Activated T-cell treated with anti-CD3 and anti-CD28 coated beads, Interleukin-2, amount 50 U/mL, for 72 hours (primary cell): ENCODE measurements at places on chromosomes 11 and 22.

GRCh38 chr11:28296426-28296825 lies 188.2 kb downstream of the METTL15 start:
- DNase-seq, result no peak

DNA sequence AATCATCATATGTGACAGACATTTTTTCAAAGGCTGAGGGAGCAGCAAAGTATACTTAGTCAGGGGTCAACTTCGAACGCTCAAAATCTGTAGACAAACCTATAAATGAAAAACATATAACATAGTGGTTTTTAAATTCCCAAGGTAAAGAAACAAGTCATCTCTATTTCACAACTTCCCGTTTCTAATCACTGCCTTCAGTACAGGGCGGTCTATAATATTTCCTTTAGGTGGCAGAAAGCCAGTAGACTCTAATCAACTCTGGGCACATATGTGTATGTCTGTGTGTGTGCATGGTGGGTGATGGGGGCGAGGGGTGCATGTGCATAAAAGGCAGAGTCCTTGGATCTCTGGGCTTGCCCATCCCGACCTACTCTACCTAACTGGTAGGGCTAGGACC lies 55.0 kb upstream of the ARFGAP3 start:
- DNase-seq, result no peak

DNA sequence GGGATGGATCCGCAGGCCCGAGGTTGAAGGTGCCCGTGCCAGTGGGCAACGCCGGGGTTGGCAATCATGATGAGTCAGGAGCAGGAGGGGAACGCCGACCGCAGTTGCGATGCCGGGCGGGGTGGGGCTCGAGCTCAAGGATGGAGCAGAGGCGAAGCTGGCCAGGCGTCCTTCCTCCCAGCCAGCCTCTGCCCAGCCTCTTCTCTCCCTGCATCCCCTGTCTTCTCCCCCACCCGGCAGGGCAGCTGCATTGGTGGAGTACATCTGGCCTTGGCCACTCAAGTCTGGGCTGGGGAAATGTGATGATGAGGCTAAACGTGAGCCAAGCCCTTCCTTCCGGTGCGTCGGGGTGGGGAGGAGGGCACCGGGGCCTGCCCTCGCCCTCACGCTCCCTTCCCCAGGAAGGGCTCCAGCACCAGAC lies 3.9 kb downstream of the IFITM10 start:
- DNase-seq, result no peak

DNA sequence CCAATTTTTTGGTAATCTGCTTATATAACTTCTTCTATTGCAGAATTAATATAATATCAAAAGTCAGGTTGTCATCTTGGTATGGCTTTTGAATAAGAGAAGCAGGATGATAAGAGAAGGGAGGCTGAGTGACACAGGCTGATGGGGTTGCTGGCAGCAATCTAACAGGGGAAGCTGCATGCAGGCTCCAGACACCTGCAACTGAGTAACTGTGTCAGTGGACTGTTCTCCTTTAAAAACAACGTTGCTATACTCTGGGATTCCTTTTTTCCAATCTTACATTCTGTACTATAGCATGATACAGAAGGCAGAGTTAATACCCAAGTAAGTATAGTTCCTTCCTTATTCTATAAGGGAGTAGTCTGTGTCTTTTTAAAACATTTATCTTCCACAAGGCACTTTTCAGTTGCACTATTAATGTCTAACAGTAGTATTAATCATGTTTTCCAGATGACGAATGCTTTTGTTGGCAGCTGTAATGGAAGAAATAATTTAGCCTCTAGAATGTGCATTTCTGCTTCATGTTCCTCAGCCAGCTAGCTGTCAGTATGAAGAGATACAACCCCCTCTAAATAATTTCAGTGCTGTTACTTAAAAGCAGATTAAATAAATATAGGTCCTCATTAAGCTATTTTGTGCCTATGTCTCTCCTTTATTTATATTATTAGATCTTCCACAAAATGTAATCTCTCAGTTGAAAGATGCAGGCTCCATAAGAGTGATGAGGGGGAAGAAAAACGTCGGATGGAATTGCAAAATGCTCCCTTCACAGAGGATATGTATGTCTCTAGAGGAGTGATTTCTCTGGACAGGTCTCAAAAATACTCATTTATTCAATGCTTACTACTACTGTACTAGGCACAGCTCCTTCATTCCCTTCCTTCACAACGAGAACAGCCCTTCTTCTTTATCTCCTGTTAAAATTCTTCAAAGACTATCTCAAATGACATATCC lies 50.8 kb downstream of the ATG16L2 start:
- no peak for DNase-seq

- peak; percentile 3 for DNase-seq
Measured at GRCh38 chr11:77557553-77557952, 32.2 kb upstream of the AQP11 start.

DNA sequence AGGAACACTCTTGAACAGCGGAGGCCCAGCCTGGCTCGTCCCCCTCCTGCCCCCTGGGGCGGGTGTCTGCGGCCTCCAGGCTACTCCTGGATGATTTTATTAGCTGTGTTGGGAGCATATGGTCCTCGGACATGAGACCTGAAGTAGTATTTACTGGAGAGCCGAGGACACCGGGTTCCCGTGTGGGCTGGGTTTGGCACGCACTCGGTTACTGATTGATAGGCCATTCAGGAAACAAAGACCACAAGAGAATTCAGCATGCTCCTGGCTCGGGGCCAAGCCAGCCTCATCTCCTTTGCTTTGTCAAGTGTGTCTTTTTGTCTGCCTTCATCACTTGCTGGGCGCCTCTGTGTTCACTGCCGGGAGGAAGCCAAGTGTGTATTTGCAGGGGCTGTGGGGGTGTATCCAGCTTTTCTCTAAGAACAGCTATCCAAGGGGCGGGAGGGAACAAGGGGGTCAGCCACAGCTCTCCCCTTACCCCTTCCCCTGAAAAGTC lies 9.7 kb downstream of the FXYD2 start:
- peak; percentile 90 for DNase-seq

- DNase-seq, result no peak
Measured at GRCh38 chr22:42281284-42281683, 10.8 kb upstream of the TCF20 start.

DNA sequence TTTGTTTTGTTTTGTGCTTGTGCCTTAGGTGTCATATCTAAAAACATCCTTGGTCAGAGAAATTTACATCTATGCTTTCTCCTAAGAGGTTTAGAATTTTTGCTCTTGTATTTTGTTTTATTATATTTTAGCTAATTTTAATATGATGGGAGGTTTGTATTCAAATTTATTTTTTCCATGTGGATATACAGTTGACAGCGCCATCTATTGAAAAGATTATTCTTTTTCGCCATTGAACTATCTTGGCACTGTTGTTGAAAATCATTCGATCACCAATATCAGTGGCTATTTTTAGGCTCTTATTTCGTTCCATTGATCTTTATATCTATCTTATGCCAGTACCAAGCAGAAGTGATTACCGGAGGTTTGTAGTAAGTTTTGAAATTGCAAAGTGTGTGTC lies 510.3 kb downstream of the BRD1 start:
- no peak for DNase-seq

DNA sequence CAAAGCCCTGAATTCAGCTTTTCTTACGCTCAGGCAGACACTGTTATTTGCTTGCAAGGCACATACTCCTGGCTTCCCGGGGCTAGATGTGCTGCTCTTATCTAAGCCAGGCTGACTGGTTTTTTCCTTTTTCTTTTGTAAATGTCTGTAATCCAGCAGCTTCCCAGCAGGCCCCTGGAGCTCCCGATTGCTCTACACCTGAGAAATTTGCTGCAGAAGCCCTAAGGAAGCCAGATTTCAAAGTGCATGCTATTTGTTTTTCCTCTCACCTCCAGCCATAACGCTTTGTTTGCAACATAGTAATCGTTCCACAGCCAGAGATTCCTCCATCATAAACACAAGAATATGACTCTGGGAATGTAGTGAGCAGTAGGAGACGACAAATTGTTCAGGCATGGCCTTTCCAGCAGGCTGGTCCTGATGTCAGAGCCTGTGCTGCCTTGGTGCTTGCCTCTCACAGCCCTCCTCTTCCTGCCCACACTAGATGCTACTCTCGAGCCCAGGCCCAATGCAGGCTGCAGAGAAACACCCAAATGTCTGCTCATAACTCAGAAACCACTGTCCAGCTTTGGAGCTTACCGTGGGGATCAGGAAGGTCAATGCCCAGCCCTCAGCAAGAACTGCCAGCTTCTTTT lies 54.7 kb upstream of the SLC6A5 start:
- no peak for DNase-seq

DNA sequence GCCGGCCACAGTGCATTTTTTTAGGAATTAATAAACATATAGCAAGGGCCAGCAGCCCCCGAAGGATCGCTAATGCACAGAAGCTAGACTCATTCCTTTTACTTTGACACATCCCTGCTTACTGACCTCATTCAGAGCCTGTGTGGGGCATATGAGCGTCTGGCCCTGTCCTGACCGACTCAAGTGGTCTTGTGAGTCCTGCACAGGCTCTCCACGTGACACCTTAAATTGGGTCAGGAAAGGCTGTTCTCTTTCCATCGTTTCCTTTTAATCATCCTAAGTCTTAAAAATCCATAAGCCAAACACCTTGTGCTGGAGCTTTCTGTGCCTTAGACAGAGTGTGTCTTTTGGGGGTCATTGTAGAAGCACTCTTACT lies 18.6 kb downstream of the SDHAF2 start:
- no peak for DNase-seq

DNA sequence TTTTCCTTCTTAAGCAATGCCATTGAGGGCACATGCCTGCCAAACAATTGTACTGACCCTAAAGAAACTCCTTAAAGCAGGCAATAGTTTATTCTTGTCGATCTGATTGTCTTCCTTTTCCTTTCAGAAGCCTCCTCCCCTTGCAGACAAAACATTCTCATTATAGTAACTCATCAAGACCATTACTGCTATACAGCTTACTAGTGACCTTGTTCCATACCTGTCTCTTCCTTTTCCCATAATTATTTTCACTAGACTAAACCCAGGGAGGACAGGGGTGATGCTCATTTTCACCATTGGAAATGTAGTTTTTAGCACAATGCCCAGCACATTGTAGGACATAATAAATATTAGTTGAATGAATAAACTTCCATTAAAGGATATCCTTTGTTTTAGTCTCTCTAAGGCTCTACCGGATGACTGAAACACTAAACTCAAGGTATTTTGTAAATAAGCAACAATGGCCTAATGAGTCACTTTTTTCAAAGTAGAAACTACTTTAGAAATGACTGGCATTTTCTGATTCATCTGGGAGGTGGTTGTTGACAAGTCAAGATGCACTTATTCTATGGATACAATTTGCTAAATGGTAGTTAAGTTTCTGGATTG lies 9.3 kb upstream of the MSANTD4 start:
- no peak for DNase-seq

DNA sequence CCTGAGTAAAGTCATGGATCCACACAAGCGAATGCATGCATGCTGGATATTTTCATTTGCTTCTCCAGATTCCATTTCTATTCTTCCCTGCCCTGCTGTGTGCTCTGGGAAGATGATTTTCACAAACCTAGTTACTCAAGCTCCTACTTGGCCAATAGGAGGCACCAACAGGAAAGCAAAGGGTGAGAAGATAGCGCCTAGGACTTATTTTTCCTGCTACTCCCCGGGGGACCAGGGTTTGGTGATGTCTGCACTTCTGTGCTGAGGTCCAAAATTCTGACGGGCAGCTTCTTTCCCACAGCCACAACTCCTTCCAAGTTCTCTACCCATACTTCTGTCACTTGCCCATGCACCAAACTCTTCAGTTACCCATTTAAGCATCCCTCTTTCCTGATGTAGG lies 509.3 kb upstream of the TENM4 start:
- no peak for DNase-seq

- no peak for DNase-seq
Measured at GRCh38 chr22:38311323-38311620, 6.0 kb downstream of the CSNK1E start.

- DNase-seq, result no peak
Measured at GRCh38 chr11:32348502-32348901, 86.8 kb downstream of the WT1 start.

GRCh38 chr22:46844606-46845210 lies 82.3 kb downstream of the TBC1D22A start:
- DNase-seq, result no peak

GRCh38 chr11:117554601-117555333 lies 227.1 kb downstream of the CEP164 start:
- no peak for DNase-seq

DNA sequence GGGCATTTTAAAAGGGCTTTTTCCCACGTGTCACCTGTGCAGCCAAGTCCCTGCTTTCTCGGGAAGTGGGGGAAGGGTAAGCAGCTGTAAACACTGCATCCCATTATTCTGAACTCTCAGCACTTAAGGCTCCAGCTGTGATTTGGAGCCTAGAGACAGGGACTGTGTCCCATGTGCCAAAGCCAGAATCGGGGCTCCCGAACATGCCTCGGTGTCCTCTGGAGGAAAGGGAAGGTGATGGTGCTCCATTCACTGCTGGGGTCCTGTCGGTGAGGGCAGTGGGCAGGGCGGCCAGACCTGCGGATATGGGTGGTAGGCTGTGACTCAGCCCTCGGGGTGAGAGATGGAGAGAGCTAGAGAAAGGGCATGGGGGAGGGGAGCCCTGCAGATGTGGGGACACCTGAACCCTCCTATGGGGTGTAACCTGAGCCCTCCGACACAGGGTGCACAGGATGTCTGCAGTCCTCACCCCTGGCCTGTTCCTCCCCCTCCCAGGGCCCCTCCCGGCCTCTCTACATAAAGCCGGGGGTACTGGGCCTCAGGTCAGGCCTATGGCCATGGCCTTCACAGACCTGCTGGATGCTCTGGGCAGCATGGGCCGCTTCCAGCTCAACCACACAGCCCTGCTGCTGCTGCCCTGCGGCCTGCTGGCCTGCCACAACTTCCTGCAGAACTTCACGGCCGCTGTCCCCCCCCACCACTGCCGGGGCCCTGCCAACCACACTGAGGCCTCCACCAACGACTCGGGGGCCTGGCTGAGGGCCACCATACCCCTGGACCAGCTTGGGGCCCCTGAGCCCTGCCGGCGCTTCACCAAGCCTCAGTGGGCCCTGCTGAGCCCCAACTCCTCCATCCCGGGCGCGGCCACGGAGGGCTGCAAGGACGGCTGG lies 31.8 kb downstream of the CAPN1 start:
- DNase-seq, result peak; percentile 44

DNA sequence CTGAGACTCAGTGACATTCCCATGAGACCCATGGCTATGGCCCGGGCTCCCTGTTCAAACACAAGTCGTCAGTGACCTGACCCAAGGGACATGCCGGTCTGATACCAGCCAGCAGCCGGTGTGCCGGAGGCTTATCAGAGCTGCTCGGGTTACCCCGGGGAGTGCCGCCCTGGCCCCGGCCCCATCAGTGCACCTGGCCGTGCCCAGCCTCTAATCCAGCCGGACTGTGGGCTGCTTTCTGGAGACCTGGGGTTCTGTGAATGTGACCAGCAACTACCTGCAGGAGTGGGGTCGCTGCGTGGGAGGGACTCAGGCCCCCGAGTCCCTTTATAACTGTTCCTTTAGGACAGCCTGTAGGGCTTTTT lies 52.7 kb downstream of the LINC01488 start:
- no peak for DNase-seq

- DNase-seq, result no peak
Measured at GRCh38 chr11:57370251-57370650, 10.7 kb downstream of the PRG3 start.

GRCh38 chr11:13362596-13363109 lies 85.1 kb downstream of the BMAL1 start:
- DNase-seq, result no peak

- DNase-seq, result no peak
Measured at GRCh38 chr11:18490319-18490718, 34.7 kb downstream of the LDHAL6A start.

- DNase-seq, result no peak
Measured at GRCh38 chr11:133497477-133498140, 34.7 kb downstream of the OPCML start.

- no peak for DNase-seq
Measured at GRCh38 chr11:36148701-36149100, 140.5 kb downstream of the COMMD9 start.
